ENCODE measurements at places on chromosomes 7 and 10.

GRCh38 chr7:71133232-71133622 lies 1.3 kb downstream of the GALNT17 start:
- no peak for DNase-seq

DNA sequence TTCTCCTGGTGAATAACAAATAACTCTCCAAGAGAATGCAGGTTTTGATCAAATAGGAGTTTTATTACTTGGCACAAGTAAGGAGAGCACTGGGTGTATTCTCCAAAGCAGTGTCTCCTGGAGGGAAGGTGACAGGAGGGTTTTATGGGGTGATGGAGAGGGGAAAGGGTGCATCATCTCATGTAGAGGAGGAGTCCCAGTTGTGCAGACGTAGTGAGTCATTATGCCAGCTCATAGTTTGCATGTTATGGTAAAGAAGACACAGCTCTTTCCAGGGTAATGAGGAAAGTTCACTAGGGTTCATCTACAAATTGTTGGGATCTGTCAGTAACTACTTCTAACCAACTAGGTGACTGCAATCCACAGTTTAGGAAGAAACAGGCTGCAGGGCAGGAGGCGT lies 347.9 kb upstream of the MEOX2 start:
- no peak for DNase-seq

GRCh38 chr7:116780521-116780920 lies 81.9 kb upstream of the CAPZA2 start:
- DNase-seq: no peak

- no peak for DNase-seq
Measured at GRCh38 chr7:3206771-3207191, 94.3 kb upstream of the SDK1 start.

DNA sequence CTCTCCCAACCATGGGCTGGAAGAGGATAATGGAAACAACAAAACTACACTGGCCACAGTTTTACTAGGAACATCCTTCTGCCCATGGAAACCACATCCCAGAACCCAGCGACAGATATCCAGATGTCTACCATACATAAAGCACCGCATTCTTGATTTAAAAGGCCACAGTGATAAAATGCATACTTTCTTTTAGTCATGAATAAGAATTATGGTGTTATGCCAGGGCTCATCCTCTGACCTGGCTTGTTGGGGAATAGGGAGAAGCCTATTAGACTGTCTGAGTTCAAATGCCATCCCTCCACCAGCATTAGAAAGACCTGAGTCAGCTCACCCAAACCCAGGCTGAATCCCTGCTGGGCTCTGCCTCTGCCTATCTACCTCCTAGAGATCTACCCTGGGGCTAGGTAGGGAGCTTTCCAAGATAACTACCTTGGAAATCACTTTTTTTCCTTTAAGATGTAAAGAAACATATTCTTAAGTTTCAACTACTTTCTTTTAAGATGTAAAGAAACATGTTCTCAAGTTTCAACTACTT lies 5.2 kb downstream of the ABCA13 start:
- no peak for DNase-seq

DNA sequence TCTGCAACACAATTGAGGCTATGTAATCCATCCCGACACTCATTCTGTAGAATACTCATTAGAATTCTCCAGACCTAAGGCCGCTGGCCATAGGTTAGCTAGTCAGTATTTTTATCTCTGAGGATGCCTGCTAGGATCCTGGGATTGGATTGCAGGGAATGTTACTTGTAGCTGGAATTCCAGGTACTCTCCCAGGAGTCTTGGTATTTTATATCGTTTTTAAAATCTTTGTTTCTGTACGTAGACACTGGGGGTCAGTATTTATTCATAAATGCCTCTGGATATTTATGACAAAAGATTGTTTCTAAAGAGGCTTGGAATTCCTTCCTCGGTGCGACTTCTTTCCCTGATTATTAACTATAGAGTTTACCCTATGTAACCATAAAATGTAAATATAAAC lies 40.1 kb downstream of the BPGM start:
- DNase-seq: no peak

DNA sequence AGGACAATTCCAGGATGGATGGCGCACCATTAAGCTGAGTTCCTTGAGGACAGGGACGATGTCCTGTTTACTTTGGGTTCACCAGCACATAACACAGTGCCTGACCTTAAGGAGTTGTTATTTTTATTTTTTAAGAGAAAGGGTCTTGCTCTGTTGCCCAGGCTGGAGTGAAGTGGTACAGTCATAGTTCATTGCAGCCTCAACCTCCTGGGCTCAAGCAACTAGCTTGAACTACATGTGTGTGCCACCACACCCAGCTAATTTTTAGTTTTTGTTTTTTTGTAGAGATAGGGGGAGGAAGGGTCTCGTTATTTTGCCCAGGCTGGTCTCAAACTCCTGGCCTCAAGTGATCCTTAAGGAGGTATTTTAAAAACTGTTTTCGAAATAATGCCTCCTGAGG lies 1.7 kb upstream of the CALU start:
- no peak for DNase-seq

DNA sequence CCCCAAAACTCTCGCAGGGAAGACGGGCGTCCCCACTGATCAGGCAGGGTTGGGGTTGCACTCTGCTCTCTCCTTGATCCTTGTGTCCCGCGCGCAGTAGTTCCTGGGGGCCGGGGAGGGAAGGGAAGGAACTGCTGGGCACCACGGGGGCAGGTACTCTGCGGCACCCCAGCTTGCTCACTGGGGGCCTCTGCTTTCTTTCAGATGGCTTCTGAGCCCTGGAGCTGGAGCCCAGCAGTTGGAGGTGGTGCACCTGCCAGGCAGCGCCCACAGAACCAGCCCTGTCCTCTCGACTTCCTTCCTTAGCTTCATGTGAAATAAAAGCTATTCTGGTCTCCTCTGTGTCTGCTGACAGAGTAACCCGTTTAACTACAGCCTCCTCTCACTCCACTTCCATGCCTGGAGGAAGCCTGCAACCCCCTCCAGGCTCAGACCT lies 12.2 kb downstream of the PLAC9 start:
- DNase-seq: no peak

DNA sequence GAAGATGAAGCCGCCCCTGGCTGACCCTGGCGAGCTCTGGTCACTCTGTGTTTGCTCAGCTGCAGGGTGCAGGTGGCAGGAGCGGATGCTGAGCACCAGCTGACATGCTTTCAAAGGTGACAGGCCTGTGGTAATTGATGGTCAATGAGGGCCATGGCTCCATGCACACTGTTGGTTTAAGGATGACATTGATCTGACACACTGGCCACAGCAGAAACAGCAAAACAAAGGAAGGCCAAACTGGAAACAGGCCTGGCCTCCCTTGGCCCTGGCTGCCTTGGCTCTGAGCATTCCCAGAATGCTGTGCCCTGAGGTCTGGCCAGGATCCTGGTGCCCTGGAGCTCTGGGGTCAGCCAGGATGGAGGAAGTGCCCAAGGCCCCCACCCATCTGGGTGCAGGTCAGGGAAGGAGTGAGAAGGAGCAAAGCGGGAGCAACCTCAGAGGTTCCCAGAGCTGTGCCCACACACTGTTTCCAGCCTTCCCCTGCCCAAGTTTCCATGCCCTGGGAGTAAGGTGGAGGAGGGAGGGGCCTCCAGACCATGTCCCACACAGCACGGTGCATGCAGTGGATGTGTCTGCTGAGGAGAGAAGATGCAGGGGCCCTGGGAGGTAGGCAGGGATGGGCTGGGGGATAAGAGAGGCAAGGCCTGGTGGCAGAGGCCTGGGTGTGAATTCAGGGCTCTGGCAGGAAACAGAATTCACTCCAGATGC lies 302.2 kb downstream of the RPS24 start:
- DNase-seq: no peak

DNA sequence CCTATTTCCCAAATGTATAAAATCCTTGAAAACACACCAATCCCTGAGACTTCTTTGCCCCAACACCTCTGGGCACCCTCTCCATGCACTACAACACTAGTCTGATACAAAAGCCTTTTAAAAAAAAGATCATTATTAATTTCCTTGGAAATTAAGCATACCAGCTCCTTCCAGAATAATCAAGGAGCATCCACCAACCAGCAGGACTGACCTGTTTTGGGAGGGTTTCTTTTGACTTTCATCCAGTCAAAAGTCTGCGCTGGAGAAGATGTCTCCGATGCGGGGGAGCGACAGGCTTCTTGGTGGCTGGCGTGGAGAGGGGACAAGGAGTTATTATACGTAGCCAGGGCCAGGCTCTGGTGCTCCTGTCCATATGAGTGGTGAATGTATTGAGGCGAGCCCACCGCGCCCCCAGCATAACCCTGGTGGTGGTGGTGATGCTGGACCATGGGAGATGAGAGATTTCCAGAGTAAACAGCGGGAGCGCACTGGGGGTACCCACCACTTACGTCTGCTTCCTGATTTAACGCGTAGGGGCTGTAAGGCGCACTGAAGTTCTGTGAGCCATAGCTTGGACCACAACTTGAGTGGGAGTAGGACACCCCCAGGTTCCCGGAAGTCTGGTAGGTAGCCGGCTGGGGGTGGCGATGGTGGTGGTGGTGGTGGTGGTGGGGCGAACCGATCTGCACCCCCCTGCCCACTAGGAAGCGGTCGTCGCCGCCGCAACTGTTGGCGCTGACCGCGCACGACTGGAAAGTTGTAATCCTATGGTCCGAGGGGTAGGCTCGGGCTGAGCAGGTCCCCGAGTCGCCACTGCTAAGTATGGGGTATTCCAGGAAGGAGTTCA lies 527 bp downstream of the HOXA1 start:
- no peak for DNase-seq

GRCh38 chr10:63987212-63987611 lies 466.0 kb downstream of the REEP3 start:
- no peak for DNase-seq

- DNase-seq: no peak
Measured at GRCh38 chr7:2279896-2280295, 34.3 kb downstream of the SNX8 start.

- no peak for DNase-seq
Measured at GRCh38 chr7:88015309-88015708, 81.3 kb downstream of the ADAM22 start.

DNA sequence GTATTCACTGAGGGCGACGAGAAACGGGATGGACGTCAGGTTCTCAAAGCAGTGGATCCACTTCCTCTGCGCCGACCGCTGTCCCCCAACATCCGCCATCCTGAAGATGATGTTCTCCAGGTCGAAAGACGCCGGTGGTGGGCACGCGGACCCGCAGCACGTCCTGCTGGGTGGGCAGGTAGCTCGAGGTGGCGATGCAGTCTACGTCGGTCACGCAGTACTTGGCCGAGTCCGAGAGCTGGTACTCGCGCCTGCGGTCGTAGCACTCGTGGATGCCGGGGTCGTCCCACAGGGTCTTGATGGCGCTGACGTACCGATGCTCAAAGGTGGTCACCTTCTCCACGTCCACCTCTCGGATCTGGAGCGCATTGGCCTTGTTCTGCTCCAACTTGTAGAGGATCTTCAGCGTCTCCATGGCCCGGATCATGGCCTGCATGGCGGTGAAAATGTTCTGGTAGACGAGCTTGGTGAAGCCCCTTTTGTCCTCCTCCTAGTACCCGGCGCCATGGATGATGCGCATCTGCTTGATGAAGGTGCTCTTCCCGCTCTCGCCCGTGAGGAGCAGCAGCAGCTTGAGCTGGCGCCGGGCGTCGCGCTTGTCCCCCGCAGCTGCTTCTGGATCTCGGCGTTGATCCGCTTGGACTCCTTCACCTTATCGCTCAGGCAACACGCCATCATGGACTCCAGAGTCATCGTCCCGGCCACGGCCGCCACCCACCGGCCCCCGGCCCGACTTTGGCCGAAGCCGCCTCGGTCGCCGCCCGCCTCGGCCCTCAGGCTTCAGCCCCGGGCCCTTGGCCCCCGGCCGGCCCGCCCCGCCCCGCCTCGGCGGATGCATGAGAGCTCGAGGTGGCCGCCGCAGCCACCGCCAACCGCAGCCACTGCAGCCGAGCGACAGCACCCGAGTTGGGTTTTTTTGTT lies 122.9 kb upstream of the KCTD7 start:
- DNase-seq: no peak
